ENCODE measurements at places on chromosomes 12 and 14.

DNA sequence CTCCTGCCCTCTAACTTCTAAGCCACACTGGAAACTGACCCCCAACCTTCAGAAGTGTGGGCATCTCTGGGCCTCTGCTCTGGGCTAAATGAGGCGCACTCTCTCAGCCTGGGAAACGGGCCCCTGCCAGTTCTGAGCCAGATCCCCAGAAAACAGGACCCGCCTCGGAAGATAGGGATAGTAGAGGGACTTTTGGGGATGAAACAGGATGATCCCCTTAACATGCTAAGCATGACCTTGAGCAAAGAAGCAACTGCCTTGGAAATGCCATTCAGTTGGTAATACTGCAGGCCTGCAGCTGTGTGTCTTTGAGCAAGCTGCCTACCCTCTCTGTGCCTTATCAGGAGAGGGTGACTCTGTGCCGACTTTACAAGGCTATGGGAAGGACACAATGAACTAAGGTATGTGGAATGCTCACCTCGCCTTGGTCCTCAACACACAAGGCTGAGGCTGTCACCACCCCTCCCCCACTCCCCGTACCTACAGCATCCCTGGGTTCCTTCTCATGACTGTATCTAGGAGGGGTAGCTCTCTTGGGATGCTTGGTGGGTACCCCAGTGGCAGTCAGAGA lies 54.0 kb downstream of the NCOR2 start:
- H3K4me1 ChIP-seq: peaks cover 100% of the 10 kb centered on the region
- H3K4me3 ChIP-seq: no peak overlapping the region
- H3K36me3 ChIP-seq: peaks cover 4% of the 10 kb centered on the region
- no peak for DNase-seq

DNA sequence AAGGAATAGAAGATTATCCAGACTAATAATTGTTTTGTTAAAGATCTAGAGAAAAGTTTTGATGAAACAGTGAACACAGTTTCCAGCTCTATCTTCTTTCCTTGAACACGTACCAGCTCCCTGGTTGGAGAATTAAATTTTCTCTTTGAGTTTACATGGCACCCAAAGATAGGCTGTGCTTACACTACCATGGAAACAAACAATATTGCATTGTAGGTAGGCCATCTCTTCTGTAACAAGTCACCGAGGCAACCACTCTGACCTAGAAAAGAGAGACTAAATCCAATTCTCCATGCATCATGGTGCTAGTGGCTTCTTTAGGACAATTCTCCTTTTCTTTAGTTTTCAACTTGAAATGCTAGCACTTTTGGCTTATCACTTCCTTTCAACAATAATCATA lies 9.9 kb downstream of the BMAL2 start:
- H3K4me3 ChIP-seq: no peak overlapping the region
- no peak for DNase-seq
- H3K4me1 ChIP-seq: peaks cover 79% of the 10 kb centered on the region
- peak overlapping the region; percentile 83 for H3K27ac ChIP-seq
- H3K36me3 ChIP-seq: no peaks in the 10 kb centered on the region

GRCh38 chr12:92729773-92730305 lies 27.1 kb downstream of the PLEKHG7 start:
- H3K4me3 ChIP-seq: no peak overlapping the region
- no peaks in the 10 kb centered on the region for H3K27me3 ChIP-seq
- H3K27ac ChIP-seq: no peak overlapping the region
- no peak for DNase-seq

DNA sequence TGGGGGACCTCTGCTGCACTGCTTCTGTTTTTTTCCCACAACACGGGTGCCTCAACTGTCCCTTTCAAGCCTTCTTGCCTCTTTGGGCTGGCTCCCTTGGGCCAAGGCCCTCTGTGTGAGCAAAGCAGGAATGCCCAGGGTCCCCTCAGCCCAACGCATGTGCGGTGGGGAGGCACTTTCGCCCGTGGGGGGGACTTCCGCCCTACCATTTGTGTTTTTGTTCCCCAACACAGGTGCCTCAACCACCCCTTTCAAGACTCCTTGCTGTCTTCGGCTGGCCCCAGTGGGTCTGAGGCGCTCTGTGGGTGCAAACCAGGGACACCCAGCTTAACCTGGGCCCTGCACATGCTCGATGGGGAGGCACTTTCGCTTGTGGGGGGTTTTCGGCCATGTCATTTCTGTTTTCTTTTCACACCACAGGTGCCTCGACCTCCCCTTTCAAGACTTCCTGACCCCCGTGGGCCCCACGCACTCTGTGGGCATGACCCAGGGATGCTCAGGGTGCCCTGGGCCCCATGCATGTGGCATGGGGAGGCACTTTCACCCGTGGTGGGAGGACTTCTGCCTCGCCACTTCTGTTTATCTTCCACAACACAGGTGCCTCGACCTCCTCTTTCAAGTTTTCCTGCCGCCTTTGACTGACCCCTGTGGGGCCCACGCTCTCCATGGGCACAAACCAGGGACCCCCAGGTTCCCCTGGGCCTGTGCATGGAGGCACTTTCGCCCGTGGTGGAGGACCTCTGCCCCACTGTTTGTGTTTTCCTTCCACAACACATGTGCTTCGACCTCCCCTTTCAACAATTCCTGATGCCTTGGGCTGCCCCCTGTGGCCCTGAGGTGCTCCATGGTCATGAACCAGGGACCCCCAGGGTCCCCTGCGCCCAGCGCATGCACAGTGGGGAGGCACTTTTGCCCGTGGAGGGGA lies 365.7 kb downstream of the ALG10 start:
- DNase-seq: no peak
- no peaks in the 10 kb centered on the region for H3K27me3 ChIP-seq
- no peaks in the 10 kb centered on the region for H3K36me3 ChIP-seq
- H3K27ac ChIP-seq: no peak overlapping the region
- no peaks in the 10 kb centered on the region for H3K4me1 ChIP-seq

GRCh38 chr14:45249856-45250575 lies 3.0 kb downstream of the MIS18BP1 start:
- H3K27me3 ChIP-seq: no peaks in the 10 kb centered on the region
- no peak for DNase-seq
- peak overlapping the region; percentile 94 for H3K27ac ChIP-seq
- no peaks in the 10 kb centered on the region for H3K36me3 ChIP-seq

- no peaks in the 10 kb centered on the region for H3K27me3 ChIP-seq
- no peak overlapping the region for H3K27ac ChIP-seq
- H3K4me3 ChIP-seq: no peak overlapping the region
- DNase-seq: no peak
These were observed 16.1 kb upstream of the KRT73 start for GRCh38 chr12:52634266-52635056.

DNA sequence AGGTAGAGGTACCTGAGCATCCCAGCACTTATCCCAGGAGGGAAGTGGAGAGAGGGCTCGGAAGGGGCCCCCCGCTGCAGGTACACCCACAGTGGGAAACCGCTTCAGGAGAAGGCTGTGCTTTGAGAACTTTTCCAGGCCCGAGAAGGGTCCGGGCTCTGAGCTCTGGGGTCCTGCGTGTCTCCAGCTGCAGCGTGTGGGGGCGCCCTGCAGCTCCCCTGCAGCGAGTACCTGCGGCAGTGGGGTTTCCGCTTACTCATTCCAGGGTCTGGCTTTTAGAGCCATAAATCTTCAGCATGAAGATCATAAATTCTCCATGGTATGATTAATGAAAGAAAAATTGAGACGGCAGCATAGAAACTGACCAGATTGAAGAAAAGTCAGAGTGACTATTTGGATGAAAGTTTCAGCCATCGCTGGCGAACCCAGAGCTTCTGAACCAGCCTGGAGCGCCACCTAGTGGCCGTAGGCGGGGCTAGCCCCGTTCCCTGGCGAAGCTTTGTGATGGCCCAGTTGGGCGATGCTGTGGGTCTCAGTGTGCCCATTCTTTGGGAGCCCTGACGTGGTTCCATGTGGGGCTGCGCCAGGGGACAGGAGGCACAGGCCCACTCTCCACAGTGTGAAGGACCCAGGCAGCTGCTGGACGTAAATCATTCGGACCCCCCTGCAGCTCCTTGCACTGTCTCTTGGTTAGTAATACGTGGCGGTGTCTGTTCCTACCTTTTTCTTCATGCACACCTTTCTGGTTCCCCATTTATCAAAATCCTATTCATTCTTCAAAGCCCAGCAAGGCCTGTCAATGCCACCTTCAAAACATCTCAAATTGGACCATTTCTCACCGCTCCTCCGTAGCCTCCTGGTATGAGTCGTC lies 198.2 kb downstream of the TSPAN9 start:
- no peaks in the 10 kb centered on the region for H3K27me3 ChIP-seq
- peaks cover 4% of the 10 kb centered on the region for H3K4me1 ChIP-seq
- H3K27ac ChIP-seq: no peak overlapping the region
- no peaks in the 10 kb centered on the region for H3K36me3 ChIP-seq

GRCh38 chr14:31596342-31597095 lies 35.3 kb downstream of the NUBPL start:
- no peaks in the 10 kb centered on the region for H3K36me3 ChIP-seq
- no peaks in the 10 kb centered on the region for H3K27me3 ChIP-seq
- H3K27ac ChIP-seq: no peak overlapping the region
- DNase-seq: no peak
- no peak overlapping the region for H3K4me3 ChIP-seq

GRCh38 chr14:96271421-96271762 lies 15.4 kb downstream of the BDKRB1 start:
- no peak for DNase-seq
- H3K27ac ChIP-seq: peak overlapping the region; percentile 87
- no peaks in the 10 kb centered on the region for H3K27me3 ChIP-seq

DNA sequence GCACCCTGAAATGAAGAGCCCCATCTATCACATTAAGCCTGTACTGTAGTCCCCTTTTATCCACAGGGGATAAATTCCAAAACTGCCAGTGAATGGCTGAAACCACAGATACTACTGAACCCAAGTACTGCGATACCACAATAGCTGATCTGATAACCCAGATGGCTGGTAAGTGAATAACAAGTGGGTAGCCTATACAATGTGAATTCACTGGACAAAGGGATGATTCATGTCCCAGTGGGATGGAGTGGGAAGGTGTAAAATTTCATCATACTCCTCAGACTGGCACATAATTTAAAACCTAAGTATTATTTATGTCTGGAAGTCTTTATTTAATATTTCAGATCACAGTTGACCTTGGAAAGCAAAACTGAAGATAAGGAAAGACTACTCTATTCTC lies 201.3 kb downstream of the GPHN start:
- no peaks in the 10 kb centered on the region for H3K27me3 ChIP-seq
- H3K4me3 ChIP-seq: no peak overlapping the region
- no peaks in the 10 kb centered on the region for H3K36me3 ChIP-seq
- DNase-seq: no peak

GRCh38 chr12:13326076-13326475 lies 129.6 kb downstream of the EMP1 start:
- H3K4me3 ChIP-seq: no peak overlapping the region
- no peaks in the 10 kb centered on the region for H3K4me1 ChIP-seq
- H3K27me3 ChIP-seq: no peaks in the 10 kb centered on the region
- no peak for DNase-seq
- H3K36me3 ChIP-seq: no peaks in the 10 kb centered on the region
- H3K27ac ChIP-seq: no peak overlapping the region

DNA sequence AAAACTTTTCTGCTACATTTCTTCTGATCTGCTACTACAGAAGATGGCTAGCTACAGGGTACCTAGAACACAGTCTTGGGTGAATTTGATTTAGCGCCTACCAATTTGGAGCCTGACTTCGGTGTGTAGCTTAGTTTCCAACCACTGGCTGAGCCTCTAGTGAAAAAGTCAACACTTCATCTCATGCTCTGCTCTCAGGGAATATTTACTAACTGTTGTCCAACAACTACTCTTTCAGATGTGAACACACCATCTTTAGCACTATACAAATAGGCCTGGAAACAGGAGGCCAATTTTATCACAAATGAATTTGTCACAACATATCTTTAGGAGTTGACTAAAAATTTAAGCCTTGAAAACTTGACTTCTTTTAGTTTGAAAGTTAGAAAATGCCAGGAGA lies 167.9 kb downstream of the NELL2 start:
- no peak overlapping the region for H3K4me3 ChIP-seq
- H3K4me1 ChIP-seq: no peaks in the 10 kb centered on the region
- no peaks in the 10 kb centered on the region for H3K36me3 ChIP-seq
- H3K27me3 ChIP-seq: no peaks in the 10 kb centered on the region
- no peak overlapping the region for H3K27ac ChIP-seq

DNA sequence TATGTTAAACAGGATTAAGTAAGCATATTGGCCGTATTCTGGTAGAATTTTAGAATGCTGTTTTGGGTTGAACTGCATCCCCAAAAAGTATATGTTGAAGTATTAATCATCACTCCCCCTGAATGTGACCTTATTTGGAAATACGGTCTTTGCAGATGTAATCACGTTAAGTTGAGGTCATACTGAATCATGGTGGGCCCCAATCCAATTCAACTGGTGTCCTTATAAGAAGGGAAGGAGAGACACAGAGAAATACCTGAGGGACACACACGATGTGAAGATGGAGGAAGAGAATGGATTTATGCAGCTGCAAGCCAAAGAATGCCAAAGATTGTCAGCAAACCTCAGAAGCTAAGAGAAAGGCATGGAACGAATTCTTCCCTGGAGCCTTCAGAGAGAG lies 268.6 kb downstream of the ITPR2 start:
- H3K4me1 ChIP-seq: no peaks in the 10 kb centered on the region
- no peaks in the 10 kb centered on the region for H3K27me3 ChIP-seq
- no peak overlapping the region for H3K27ac ChIP-seq
- peaks cover 4% of the 10 kb centered on the region for H3K36me3 ChIP-seq
- DNase-seq: no peak
- H3K4me3 ChIP-seq: no peak overlapping the region

GRCh38 chr12:117151403-117152031 lies 38.8 kb downstream of the FBXO21 start:
- peaks cover 16% of the 10 kb centered on the region for H3K36me3 ChIP-seq
- H3K27ac ChIP-seq: no peak overlapping the region
- no peaks in the 10 kb centered on the region for H3K27me3 ChIP-seq
- H3K4me1 ChIP-seq: no peaks in the 10 kb centered on the region
- H3K4me3 ChIP-seq: no peak overlapping the region

DNA sequence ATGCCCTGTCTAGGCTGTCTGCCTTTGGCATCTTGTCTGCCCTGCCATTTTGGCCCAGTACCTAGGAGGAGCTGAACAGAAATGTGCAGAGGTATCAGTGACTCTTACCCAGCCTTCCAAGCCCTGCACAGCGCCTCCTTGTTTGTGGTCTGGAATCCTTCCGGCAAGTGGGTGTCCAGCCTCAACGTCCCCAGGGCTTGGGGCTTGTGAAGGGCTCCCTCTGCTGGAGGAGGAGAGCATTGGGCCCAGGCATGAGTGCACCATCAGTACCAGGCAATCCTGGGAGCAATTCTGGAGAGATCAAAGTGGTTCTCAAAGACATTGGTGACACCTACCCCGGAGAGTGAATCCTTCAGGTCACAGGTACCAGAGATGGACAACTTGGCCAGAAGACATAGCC lies 2.4 kb upstream of the TCL1B start:
- no peaks in the 10 kb centered on the region for H3K36me3 ChIP-seq
- H3K4me3 ChIP-seq: no peak overlapping the region
- H3K27ac ChIP-seq: no peak overlapping the region
- H3K27me3 ChIP-seq: no peaks in the 10 kb centered on the region

- no peaks in the 10 kb centered on the region for H3K36me3 ChIP-seq
- no peaks in the 10 kb centered on the region for H3K27me3 ChIP-seq
- no peak overlapping the region for H3K4me3 ChIP-seq
- no peaks in the 10 kb centered on the region for H3K4me1 ChIP-seq
These were observed 74.8 kb upstream of the DICER1 start for GRCh38 chr14:95231966-95232633.

All from esophagus squamous epithelium (tissue), 5 donors.